Upper lobe of right lung (tissue), 1 donor: ENCODE measurements at places on chromosomes 16 and 17.

- no peak for DNase-seq
These were observed 136.9 kb downstream of the RBFOX3 start for GRCh38 chr17:79473876-79474440.

- no peak for DNase-seq
These were observed 43.9 kb upstream of the SREBF1 start for GRCh38 chr17:17880577-17881196.

- no peak for DNase-seq
These were observed 53.1 kb downstream of the CYB5B start for GRCh38 chr16:69477546-69477945.

- no peak for DNase-seq
These were observed 15.7 kb upstream of the ATF7IP2 start for GRCh38 chr16:10370096-10370726.

DNA sequence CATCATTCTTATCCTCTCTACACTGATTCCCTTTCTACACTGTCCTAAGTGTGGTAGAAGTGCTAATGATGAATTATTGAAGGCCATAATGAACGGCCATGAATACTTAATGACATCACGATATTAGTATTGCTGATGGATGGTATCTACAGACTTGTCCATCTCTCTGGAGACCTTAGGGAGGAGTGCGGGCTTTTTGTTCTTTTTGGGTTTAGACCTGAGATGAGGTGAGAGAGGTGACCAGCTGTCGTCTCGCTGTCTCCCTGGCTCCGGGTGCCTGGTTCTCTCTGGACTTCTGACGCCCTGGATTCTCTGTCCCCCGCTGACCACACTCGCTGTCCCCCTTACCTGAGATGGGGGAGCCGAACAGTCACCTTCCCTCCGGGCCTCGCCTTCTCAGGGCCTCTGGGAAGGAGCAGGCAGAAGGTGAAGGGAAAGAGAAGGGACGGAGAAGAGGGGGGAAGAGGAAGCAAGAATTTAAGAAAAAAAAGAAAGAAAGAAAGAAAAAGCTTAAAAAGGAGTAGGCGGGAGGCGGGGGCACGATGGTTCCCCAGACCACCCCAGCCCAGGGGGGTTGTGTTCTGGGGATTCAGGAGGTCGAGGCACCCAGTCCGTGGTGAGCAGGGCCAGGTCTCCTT, 17.1 kb downstream of the SGCA start:
- DNase-seq: no peak

DNA sequence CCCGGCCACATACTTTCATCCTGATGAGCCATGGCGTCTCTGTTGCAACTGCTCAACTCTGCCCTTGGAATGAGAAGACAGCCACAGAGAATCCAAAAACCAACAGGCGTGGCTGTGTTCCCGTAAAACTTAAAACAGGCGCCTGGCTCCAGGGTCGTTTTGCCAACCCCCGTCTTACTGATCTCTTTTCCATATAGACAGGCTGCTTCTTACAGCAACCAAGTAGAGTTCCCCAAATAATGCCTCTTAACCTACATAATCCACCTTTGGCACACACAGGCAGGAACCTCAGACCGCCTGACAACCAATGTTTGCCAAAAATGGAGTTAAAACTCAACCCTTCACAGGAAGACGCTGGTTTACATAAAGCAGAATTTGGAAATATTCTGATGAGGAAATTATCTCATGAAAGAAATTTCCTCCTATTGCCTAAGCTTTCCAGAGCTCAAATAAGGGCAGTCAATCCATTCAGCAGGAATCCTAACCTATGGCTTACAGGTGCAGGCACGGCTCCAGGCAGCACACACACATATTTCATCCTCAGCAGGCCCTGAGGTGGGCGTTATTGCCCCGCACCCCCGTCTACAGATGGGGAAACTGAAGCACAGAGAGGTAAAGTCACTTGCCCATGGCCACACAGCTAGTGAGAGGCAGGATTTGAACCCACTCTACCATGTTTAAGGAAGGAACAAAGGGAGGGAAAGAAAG, 35.8 kb downstream of the LITAF start:
- DNase-seq: no peak

DNA sequence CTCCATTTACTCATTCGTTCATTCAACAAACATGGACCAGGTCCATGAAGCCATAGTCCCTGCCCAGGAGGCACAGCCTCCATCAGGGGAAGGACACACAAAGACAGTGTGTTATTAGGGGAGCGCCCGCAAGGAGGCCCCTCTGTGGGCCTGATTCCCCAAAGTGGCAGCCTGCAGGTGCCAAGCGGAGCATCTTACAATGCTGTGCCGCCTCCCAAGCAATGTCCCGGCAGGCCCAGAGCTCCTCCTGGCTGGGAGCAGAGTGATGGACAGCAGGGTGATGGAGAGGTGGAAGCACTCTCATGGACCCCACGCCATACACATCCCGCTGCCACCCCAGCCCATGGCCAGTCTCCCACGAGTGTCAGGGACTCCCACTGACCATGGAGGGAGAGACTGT, 25.8 kb downstream of the TRPV1 start:
- no peak for DNase-seq

DNA sequence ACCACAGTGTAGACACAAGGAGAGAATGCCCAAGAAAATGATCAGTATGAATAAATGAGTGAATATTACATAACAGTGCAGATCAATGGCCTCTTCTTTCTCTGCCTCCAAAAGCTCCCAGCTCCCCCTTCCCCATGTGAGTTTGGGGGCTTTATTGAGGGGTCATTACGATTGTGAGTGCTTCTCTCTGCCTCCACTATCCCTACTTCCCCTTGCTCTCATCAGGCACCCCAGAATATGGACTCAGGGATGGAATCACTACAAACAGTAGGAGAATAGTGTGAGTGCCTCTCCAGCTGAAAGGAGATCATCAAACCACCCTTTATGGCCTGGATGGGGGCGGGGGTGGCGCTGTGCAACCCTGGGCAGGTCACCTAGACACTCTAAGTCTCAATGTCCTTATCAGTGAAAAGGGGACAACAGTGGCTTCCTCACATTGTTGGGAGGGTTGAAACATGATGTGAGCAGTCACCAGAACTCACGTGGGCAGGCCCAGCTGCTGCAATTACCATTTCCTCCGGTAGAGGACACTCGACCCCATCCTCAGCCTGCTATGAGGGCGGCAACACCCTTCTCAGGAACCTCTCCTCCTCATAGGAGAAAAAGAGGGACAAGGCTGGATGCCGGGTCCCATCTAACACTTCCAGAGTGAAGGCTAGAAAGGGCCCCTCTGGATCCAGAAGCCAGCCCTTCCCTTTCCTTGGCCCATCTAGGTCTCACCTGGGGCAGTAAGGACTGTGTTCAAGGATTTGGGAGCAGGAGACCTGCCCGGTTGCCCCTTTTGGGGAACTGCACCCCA, 2.1 kb upstream of the EPOP start:
- peak; percentile 87 for DNase-seq

DNA sequence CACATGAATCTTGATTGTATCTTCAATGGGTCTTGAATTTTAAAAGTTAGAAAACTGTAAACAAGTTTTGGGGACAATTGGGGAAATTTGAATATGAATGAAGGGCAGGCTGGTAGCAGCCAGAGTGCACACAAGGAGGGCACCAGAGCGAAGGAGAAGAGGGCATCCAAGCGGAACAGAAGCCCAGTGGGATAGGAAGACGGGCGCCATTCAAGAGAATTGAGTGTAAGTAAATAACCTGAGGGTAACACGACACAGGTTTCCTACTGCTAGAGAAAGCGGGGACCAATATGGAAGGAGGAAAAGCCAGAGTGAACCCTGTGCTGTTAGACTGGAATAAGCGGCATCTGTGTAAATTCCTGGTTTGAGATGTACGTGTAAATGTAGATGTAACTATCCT, 115.1 kb upstream of the CCL2 start:
- no peak for DNase-seq

- DNase-seq: no peak
These were observed 10.9 kb downstream of the CEP295NL start for GRCh38 chr17:78892062-78892456.

- DNase-seq: no peak
These were observed 70.9 kb upstream of the SALL1 start for GRCh38 chr16:51222016-51222415.

DNA sequence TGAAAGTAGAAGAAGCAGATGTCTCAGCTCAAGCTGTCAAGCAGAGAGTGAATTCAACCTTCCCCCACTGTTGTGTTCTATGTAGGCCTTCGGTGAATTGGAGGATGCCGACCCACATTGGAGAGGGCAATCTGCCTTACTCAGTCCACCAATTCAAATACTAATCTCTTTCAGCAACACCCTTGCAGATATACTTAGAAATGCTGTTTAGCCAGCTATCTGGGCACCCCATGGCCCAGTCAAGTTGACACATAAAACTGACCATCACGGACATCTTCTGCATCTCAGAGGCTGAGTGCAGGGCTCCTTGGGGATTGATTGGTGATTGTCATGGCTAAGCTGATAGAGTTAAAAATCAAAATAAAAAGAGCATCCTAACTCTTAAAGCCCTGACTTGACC, 58.3 kb downstream of the IRX3 start:
- DNase-seq: no peak

DNA sequence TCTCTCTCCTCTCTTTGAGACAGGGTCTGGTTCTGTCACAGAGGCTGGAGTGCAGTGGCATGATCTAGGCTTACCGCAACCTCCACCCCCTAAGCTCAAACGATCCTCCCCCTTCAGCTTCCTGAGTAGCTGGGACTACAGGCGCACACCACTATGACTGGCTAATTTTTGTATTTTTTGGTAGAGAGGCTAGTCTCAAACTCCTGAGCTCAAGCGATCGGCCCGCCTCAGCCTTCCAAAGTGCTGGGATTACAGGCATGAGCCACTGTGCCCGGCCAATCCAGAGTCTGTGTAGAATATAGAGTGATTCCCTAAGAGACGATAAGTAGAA, 65.8 kb upstream of the RPH3AL start:
- DNase-seq: no peak
